ENCODE measurements at places on chromosomes 7 and 10.

- DNase-seq: no peak
These were observed 317.3 kb upstream of the CACNA2D1 start for GRCh38 chr7:82760831-82761230.

- no peak for DNase-seq
These were observed 17.7 kb upstream of the C10orf67 start for GRCh38 chr10:23362069-23362830.

DNA sequence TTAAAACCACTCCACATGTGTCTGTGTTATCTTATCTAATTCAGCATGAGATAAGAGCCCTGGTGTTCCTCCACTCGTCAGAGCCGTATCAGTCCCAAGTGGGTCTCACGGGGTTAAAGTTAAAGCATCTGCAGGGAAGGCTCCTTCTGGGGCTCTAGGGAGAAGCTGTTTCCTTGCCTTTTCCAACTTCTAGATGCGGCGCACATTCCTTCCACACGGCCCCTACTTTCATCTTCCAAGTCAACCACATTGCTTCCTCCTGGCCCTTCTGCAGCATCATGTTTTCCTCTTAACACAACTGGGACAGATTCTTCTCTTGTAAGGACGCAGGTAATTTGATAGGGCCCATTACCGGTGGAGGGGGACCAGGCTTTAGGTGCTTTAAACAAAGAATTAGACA lies 620.1 kb upstream of the DPP6 start:
- no peak for DNase-seq

- no peak for DNase-seq
These were observed 55.0 kb upstream of the DNAAF5 start for GRCh38 chr7:671415-672042.

GRCh38 chr7:318878-319661 lies 29.1 kb downstream of the FOXL3 start:
- DNase-seq: no peak

- DNase-seq: no peak
These were observed 237.3 kb downstream of the CDK14 start for GRCh38 chr7:90833443-90833842.
